ENCODE measurements at places on chromosomes 7 and 10.
A peak's percentile ranks its signal among the peaks of the same experiment; 100 is the strongest.

DNA sequence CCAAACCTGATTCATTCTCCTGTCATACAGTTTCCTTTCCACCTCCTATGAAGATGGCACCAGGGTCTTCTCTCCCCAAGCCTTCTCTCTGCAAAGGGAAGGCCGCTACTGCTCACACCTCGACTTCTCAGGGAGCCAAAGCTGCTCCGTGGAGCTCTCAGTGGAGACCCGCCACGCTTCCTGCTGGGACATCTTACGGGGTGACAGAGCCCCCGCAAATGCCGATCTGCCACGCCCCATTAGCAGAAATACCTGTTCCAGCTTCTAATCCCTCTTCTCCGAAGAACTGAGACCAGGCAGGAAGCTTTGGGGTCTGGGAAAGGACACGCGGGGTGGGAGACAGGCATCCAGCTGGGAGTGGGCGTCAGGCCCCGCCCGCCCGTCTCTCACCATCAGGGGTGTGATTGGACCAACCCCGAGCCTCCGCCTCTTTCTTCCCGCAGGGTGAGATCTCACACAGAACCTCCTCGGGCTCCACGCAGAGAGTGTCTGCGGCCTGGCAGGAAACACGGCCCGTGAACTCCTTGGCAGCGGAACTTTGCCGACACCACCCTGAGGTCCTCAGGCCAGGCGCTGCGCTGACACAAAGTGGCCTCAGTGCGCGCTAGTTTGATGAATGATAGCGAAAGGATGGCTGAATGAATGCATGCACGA is 12.0 kb upstream of the CALML5 start:
- no peak for DNase-seq

DNA sequence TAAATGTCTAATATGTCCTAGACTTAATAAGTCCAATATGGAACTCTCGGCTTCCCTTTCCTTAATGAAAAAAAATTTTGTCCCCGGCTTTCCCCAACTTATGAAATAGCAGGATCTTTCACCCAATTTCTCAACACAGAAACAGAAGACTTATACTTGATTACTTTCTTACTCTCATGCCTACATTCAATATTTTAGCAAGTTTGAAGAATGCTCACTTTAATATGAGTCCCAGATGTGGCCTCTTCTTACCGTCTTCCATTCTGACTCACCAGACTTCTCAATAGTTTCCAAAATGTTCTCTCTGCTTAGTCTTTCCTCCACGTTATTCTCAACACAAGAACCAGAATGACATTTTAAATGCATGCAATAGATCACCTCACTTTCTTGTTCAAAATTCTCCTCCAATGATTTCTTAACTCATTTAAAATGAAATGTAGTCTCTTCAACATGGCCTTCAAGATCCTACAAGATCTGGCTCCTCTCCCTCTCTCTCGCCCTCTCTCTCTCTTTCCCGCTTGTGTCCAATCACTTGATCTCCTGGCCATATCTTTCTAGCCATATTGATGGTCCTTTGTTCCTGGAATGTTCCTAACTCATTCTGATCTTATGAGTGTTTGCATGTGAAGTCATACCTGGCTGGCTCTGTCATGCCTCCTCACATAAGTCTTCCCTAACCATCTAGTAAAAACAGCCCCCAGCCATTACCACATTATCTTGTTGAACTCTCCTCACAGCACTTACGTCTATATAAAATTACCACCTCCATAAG is 119.7 kb upstream of the FAM3C start:
- DNase-seq, result no peak

GRCh38 chr10:127254276-127254675 is 57.9 kb upstream of the INSYN2A start:
- no peak for DNase-seq

- no peak for DNase-seq
Measured at GRCh38 chr10:132464256-132465192, 67.5 kb downstream of the PWWP2B start.

DNA sequence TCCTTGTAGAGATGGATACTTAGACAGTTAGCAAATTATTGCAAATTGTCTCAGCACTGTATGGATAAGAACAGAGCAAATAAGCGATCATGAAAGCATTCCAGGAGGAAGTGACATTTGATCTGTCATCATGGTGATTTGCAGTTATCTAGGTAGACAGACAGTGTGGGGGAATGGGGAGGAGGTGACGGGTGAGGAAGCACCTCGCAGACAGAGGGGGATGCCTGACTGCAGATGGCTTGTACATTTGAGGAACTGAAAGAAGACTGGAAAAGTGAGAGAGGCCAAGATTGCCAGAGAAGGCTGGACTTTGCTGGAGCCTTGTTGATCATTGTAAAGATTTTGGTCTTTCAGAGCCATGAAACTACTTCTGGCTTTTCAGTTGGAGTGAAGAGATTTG is 318.2 kb upstream of the CELF2 start:
- DNase-seq, result no peak

DNA sequence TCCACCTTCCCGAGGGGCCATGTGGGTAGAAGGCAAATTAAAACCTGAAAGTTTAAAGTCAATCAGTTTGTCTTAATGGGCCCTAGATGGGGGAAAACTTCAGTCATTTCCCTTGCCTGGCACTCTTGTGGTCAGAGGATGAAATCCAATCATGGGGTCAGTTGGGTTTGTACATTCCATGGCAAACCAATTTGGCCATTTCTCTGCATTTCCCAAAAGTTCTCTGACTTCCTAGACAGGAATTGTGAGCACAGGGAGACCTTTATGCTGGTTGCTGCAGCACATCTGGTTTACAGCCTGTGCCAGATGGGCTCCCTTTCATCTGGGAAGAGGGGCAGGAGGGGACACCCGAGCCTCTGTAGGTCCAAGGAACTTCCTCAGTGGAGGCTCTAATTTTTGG is 113.0 kb downstream of the CYP26A1 start:
- DNase-seq, result no peak

DNA sequence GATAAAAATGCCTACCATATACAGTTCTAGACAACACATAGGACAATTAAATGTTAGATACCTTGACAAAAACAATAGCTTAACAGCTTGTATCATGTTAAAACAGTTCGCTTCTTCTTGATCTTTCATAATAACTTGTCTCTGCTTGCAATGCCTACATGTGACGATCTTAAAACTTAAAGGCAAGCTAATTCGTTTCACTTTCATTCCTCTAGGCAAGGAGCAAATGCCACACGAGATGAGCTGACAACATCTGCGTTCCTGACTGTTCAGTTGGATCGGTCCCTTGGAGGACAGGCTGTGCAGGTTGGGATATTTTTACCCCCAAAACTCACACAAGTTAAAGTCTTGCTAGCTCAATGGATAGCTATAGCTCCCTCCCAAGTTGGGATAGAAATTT is 51.6 kb upstream of the ARL4A start:
- DNase-seq, result no peak

- DNase-seq, result peak; percentile 90
Measured at GRCh38 chr10:70575874-70576802, 26.4 kb downstream of the PRF1 start.

- DNase-seq, result no peak
Measured at GRCh38 chr7:837001-837400, 4.7 kb downstream of the SUN1 start.

DNA sequence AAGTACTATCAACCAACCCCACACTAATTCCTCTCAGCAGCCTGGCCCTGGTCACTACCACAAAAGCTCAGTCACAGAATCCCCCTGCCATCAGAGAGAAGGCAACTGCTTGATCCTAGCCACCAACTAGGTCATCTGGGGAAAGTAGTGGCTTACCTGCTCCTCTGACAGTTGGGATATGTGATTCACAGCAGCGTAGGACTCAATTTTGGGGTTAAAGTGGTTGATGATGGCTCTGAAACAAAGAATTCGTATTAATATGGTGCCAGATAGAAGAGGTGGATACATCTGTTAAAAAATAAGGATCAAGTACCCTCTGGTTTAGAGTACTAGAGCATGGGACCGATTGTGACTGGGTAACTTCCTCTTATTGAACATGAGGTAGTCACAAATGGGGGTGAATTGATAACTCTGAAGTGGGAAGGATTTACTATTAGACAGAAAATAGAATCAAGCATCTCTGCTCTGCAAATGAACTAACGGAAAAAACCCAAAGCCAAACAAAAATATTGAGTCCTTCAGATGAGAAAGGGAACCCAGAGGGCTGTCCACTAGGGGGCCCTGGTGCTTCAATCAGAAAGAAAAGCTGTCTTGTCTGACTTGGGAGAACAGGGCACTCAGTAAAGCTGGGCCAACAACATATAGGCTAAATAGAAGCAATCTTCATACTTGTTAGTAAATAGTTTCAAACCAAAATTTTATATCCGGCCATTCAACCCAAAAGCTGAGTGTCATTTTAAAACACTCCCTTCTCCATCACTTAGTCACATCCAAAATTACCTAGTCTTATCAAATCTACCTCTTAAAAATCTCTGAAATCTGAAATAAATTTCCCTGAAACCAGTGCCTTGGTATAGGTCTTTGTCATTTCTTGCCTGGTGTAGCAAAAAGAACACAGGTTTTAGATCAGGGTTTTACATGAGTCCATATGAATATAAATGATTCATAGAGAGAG is 45.9 kb upstream of the KCNIP2 start:
- peak; percentile 31 for DNase-seq

DNA sequence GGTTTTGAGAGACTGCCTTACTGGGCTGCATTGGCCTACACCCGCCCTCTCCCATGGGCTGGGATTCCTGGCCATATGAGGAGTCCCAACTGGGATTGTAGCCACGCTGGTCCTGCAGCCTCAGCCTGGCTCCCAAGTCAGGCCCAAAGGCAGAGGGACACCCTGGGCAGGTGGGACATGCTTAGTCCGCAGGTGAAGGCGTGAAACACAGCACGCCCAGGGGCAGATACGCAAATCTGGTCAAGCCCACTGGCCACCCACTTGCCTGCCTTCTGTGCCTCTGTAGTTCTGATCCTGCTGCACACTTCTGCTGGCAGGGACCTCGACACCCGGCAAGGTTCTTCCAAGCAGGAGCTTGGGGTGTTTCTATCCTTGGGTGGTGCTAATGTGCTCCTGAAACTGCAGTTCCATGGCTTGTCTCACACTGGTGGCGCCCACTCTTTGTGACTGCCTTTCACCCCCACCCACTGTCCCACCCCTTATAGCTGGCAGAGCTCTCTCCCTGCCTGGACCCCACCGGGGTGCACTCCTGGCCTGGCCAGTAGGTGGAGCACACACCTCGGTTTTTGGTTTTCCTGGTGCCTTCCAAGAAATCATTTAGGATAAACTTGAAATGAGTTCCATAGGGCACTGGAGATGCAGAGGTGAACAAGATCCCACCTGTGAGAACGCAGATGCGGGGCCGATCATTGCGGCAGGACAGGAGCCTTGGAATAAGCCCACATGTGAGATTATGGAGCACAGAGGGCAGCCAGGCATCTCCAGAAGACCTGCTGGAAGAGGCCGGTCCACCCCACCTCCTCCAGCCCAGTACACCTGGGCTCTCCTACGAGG is 47.9 kb downstream of the MKI67 start:
- no peak for DNase-seq

DNA sequence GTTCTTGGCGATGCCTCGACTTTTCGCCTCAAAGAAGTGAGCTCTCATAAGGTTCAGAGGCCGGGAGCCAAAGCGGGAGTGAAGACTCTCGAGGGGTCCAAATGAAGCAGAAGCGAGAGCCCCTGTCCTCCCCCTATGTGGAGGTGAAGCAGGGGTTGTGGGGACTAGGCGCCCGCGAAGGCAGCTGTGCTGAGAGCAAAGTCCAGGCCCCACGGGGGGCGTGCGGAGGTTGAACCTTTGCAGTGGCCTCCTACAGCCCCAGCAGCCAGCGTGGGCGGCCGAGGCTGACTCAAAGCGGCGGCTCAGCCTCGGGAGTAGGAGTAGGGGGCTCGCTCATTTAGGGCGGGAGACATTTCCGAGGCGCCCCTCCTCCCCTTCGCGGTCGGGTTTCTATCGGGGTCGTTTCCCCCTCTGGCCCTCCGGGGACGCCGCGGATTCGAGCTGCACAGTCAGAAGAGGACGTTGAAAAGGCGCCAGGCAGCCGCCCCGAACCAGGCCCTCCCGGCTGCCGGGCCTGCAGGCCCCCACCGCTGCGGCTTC is 553 bp upstream of the ADD3 start:
- no peak for DNase-seq

- no peak for DNase-seq
Measured at GRCh38 chr7:116731445-116732335, 59.7 kb downstream of the MET start.

GRCh38 chr10:131609176-131609575 is 291.6 kb upstream of the PPP2R2D start:
- DNase-seq, result no peak

DNA sequence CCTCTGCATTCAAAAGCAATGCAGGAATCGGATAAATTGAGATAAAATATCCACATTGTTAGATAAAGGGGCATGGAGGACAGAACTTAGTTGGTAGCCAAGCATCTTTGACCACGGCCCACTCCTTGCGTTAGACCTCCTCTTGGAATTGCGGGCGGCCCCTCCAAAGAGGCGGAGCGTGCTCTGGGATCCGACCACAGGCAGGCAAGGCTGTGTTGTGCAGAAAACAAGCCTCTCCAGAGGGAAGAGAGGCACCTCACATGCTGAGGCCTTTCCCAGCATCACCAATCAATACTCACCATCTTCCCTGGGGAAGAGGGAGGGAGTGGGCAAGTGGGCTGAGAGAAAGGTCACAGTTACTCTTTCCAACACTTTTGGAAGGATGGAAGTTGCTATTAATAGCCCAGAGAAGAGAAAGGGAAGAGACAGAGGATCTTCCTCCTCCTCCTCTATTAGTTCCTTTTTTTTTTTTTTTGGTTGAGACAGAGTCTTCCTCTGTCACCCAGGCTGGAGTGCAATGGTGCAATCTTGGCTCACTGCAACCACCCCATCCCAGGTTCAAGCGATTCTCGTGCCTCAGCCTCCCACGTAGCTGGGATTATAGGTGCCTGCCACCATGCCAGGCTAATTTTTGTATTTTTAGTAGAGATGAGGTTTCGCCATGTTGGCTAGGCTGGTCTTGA is 49.7 kb upstream of the NRF1 start:
- no peak for DNase-seq
